Ecto neural progenitor cell (in vitro differentiated cells): ENCODE measurements at places on chromosomes 11 and 22.
A peak's percentile ranks its signal among the peaks of the same experiment; 100 is the strongest.

DNA sequence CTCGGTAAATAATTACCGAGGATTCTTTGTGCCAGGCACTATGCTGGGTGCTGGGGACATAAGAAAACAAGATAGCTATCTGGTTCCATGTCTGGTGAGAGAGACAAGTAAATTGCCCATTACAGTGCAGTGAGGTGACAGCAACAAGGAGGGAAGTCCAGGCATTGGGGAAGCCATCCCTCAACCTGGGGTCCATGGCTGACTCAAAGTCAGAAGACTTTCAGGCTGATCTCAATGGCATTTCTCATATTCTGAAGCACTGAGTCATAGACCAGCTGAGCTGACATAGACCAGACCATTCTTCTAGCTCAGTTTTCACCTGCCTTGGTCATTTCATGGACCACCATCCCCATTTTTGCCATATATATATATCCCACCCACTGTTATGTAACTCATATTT is 158.8 kb downstream of the TTC17 start:
- no peak for DNase-seq

GRCh38 chr11:104164028-104164520 is at the start of gene PDGFD:
Gene PDGFD, minus strand, starts transcription at chr11:104164147.
- peak; percentile 88 for DNase-seq

GRCh38 chr11:2811206-2812091 is 74.1 kb downstream of the CDKN1C start:
- DNase-seq, result no peak

DNA sequence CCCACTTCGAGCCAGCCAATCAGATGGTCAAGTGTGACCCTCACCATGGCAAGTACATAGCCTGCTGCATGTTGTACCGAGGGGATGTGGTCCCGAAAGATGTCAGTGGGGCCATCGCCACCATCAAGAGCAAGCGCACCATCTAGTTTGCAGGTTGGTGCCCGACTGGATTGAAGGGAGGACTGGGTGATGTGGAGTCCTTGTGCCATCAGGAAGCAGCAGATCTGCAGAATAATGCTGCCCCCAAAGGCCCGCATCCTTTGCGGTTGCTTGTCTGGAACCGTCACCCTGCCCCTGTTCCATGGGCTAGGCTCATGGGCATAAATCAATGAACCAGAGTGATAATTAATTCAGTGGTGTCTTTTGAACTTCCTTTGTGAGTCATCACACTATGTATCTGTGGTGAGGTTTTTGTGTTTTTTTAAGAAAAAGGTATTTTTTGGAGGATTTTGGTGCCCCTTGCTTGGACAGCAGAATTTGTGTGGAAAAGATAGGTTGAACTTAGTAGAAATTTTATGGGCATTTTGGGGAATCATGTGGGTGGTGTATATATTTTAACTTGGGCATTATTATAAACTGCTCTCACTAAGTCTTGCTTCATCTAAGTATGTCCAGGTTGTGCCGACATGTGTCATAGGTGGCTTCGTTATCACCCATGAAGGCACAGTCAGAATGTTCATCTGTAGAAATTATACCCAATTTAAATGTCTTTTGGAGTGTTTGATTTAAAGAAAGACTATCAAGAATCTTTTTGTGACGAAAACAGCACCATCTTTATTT is 22.3 kb downstream of the LRRC74B start:
- DNase-seq, result peak; percentile 25

GRCh38 chr11:92875473-92875872 is 94.0 kb upstream of the MTNR1B start:
- DNase-seq, result no peak

GRCh38 chr11:68721075-68721474 is 30.2 kb downstream of the TESMIN start:
- DNase-seq, result no peak

GRCh38 chr11:103358251-103358650 is 249.0 kb downstream of the DYNC2H1 start:
- DNase-seq, result no peak

- DNase-seq, result no peak
Measured at GRCh38 chr11:29171360-29171950, 845.4 kb downstream of the KCNA4 start.

GRCh38 chr11:16193897-16194381 is 162.4 kb downstream of the SOX6 start:
- DNase-seq, result no peak

DNA sequence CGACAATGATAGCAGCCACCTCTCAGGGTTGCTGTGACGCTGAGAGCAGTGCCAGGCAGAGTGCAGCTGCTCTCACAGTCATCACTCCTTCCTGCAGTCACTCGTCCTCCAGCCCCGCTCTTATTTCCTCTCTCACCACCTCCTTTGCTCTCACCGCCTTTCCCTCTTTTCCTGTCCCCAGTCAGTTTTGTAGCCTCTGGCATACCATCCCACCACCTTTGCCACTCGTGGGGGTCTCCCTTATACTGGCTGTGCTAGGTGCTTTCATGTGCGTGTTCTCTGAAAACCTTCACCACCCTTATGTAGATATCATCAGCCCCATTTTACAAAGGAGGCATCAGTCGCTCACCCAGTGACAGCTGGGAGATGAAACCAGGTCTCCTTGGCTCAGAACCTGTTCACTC is 19.3 kb upstream of the ST3GAL4 start:
- no peak for DNase-seq

DNA sequence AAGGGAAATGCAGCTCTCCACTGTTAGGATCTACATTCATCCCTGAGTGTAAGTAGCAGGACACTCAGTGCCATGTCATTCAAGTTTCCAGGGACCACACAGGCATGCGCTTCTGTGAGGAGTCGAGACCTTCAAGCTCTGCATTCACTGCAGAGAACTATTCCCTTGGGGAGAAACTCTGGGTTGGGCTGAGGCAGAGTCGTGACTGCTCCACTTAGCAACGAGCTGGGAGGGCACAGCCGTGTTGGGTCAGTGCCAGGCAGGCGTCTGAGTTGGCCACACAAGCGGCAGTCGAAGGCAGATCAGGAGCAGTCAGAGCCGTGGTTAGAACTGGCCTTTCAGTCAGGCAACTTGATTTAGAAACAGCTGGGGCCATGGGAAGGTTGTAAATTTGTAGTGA is 14.7 kb downstream of the MPEG1 start:
- DNase-seq, result no peak

GRCh38 chr11:1422481-1422880 is 32.7 kb downstream of the BRSK2 start:
- DNase-seq, result no peak

DNA sequence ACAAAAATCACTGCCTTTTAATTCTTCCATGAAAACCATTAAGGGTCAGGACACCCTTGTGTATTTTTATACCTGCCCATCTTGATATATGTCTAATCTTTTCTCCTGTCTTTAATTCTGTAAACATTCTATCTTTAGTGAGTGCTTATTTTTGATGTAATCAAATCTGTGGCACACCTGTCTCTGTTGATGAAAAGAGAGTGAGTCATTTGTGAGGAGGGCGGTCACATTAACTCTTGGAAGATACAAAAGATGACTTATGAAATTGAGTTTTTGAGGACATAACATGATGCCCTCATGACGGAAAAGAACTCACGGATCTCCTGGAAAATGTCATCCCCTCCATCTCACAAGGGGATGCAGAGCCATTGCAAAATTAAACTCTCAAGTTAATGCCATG is 206.5 kb upstream of the PGR start:
- DNase-seq, result no peak

GRCh38 chr11:113249491-113249763 is 65.0 kb upstream of the TTC12 start:
- no peak for DNase-seq

GRCh38 chr22:46803031-46803880 is 40.8 kb downstream of the TBC1D22A start:
- peak; percentile 78 for DNase-seq

GRCh38 chr11:1234054-1234720 is 11.3 kb downstream of the MUC5B start:
- DNase-seq, result peak; percentile 46

DNA sequence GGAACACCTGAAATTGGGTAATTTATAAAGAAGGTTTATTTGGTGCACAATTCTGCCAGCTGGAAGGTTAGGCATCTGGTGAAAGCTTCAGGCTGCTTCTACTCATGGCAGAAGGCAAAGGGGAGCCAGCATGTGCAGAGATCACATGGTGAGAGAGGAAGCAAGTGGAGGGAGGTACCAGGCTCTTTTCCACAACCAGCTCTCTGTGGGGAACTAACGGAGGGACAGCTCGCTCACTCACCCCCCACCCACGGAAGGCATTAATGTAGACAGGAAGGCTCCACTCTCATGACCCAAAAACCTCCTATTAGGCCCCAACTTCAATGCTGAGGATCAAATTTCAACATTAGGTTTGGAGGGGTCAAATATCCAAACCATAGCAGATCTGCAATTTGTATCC is 75.6 kb upstream of the ARHGAP32 start:
- no peak for DNase-seq

DNA sequence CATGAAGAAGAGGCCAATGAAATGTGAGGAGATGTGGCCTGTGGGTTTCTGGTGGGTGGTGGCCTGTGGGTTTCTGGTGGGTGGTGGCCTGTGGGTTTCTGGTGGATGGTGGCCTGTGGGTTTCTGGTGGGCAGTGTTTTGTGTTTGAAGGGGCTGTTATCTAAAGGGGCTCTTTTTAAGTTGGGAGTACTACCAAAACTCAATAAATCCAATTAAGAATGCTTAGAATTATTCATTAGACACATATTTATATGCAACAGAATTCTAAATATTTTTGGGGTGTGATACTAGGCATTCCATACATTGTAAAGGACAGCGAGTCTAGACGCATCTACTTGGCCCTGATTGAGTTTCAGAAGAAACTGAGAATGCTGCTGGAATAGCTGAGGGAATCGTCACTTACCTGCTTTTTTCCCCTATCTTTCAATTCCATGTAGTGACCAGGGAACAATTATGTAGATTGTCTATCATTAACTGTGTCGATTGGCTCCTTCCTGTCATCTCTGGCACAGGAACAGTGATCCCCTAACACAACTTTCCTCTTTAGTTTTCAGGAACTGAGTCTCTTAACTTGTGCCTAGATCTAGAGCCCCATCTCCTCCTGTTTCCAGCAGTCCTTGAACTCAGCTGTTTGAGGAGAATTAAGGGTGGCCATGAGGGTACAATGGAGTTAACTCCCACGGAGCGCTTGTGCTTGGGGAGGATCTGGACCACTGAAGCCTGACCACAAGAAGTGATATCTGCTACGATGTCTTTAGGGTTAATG is 37.3 kb upstream of the TOP3B start:
- no peak for DNase-seq

GRCh38 chr22:47796128-47796908 is 1033.9 kb downstream of the TBC1D22A start:
- peak; percentile 32 for DNase-seq

- DNase-seq, result no peak
Measured at GRCh38 chr22:42820045-42820763, 36.9 kb downstream of the ARFGAP3 start.

DNA sequence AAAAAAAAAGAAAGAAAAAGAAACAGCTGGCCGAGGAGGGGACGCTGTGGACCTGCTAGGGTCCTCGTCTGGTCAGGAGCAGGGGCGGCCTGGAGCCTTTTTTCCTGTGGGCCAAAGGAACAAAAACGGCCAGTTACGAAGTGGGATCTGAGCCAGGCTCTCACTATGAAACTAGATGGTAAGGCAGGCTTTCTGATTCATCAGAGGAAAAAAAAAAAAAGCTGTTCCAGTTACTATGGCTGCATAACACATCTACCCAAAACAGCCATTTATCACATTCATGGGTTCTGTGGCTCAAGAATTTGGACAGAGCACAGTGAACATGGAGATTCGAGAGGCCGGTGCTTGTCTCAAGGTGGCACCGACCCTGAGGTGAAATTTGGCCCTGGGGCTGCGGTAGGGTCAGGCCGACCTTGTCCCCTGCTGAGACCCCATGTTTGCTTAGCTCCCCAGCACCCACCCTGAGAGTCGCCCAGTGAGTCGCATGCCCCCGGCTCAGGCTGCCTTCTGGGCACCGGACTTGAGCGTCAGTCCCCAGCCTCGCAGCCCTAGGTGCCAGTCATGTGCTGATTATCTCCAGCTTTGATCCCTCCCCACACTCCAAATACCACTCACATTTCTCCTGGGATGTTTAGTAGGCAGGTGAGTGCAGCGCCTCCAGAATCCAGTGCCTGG is 34.2 kb downstream of the MRGPRD start:
- DNase-seq, result no peak

- no peak for DNase-seq
Measured at GRCh38 chr11:69635804-69636511, 5.0 kb upstream of the CCND1 start.

- no peak for DNase-seq
Measured at GRCh38 chr11:91158891-91159537, 936.2 kb upstream of the CHORDC1 start.

GRCh38 chr11:77660947-77661346 is 23.4 kb upstream of the CLNS1A start:
- DNase-seq, result no peak

GRCh38 chr22:23305922-23306374 is 125.6 kb downstream of the BCR start:
- DNase-seq, result no peak

GRCh38 chr11:88474655-88475054 is 137.1 kb upstream of the CTSC start:
- no peak for DNase-seq

DNA sequence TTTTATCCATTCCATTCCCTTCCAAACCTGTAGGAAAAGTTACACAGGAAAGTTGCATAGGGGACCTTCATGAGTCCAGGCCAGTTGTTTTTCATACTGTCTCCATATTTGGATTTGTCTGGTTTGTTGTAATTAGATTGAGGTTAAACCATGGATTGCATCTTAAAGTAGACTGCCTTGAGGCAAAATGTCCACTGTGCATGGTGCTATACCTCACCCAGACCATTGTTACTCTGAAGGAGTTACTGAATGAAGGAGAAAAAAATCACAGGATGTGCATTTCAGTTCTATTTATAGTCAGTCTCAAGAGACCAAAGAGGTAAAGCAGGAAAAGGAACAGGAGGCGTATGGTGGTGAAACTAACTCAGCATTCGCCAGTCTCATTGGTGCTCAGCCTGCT is 29.6 kb upstream of the L3MBTL2 start:
- DNase-seq, result no peak

GRCh38 chr22:35601743-35602615 is 15.2 kb downstream of the MB start:
- no peak for DNase-seq

DNA sequence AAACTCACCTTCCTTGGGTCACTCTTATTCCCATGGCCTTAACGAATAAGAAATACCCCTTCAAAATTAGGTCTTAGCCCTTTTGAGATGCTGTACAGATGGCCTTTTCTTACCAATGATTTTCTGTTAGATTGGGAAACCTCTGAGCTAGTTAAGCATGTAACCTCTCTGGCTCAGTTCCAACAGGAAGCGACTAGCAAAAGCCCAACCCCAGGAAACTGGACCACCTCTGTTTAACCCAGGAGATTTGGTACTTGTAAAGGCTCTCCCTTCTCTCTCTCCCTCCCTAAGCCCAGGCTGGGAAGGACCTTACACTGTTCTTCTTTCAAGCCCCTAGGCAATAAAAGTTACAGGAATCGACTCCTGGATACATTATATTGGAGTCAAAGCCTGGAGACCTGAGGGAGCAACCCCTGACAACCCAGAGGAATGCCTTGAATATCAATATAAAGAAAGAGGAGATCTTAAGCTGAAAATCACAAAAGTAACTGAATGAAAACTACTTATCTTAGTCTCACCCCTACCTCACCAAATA is 11.7 kb downstream of the APIP start:
- DNase-seq, result no peak
